Stimulated activated naive B cell treated with anti-CD40 and anti-IgM and Interleukin-4, amounts not matched to agents 10 μg/mL and 1 μg/mL and 100 μg/mL, for 72 hours (primary cell): ENCODE measurements at places on chromosomes 12 and 14.

- no peak overlapping the region for H3K4me3 ChIP-seq
- no peaks in the 10 kb centered on the region for H3K4me1 ChIP-seq
- H3K27ac ChIP-seq: peak overlapping the region; percentile 70
- no peaks in the 10 kb centered on the region for H3K36me3 ChIP-seq
- peak; percentile 36 for DNase-seq
- no peaks in the 10 kb centered on the region for H3K27me3 ChIP-seq
These were observed 6.9 kb upstream of the OR6J1 start for GRCh38 chr14:22650960-22651521.

- H3K27ac ChIP-seq: no peak overlapping the region
- H3K36me3 ChIP-seq: peaks cover 2% of the 10 kb centered on the region
- H3K4me3 ChIP-seq: no peak overlapping the region
- H3K4me1 ChIP-seq: peaks cover 29% of the 10 kb centered on the region
These were observed 12.2 kb downstream of the CLMN start for GRCh38 chr14:95307402-95308041.

DNA sequence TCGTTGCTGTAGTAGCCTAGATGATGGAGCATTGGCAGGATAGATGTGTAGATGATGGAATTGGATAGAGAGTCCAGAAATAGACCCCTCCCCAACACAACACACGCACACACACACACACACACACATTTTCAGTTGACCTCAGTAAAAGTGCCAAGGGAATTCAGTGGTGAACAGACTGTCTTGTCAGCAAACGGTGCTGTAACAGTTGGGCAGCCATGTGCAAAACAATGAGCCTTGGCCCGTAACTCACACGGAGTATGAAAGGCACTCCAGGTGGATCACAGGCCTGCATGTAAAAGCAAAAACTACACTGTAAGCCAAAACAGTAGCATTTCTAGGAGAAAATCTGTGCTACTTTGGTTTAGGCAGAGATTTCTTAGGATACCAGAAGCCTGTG lies 87.8 kb downstream of the DDX51 start:
- peak overlapping the region; percentile 33 for H3K4me3 ChIP-seq
- no peaks in the 10 kb centered on the region for H3K27me3 ChIP-seq
- no peak for DNase-seq

- H3K36me3 ChIP-seq: no peaks in the 10 kb centered on the region
- H3K27ac ChIP-seq: no peak overlapping the region
- H3K4me1 ChIP-seq: peaks cover 33% of the 10 kb centered on the region
- H3K27me3 ChIP-seq: no peaks in the 10 kb centered on the region
- DNase-seq: no peak
These were observed 51.8 kb upstream of the HIF1A start for GRCh38 chr14:61643555-61643954.

DNA sequence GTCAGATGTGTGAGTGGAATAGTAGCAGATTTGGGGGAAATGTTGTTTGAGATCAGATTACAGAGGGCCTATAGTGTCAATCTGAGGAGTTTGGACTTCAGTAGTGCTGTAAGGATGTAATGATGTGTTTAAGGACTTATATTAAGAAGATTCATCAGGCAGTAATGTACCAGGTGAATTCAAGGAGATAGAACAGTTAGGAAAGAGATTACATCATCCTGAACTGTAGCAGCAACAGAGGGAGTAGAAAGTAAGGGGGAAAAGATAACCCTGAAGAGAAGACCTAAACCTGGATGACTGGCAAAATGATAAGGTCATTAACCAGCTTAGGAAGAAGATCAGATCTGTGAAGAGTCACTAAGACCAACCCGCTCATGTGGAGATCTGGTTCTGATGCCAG lies 349.4 kb downstream of the PDZRN4 start:
- DNase-seq: no peak
- no peaks in the 10 kb centered on the region for H3K36me3 ChIP-seq
- no peak overlapping the region for H3K4me3 ChIP-seq
- peaks cover 4% of the 10 kb centered on the region for H3K27me3 ChIP-seq
- no peak overlapping the region for H3K27ac ChIP-seq

GRCh38 chr12:793711-794110 lies 41.3 kb downstream of the WNK1 start:
- no peaks in the 10 kb centered on the region for H3K27me3 ChIP-seq
- no peak overlapping the region for H3K27ac ChIP-seq
- no peak for DNase-seq
- H3K4me1 ChIP-seq: peaks cover 87% of the 10 kb centered on the region
- H3K36me3 ChIP-seq: peaks cover 35% of the 10 kb centered on the region

GRCh38 chr14:71606064-71606463 lies 326.2 kb upstream of the RGS6 start:
- H3K27ac ChIP-seq: peak overlapping the region; percentile 57
- H3K27me3 ChIP-seq: no peaks in the 10 kb centered on the region
- peaks cover 54% of the 10 kb centered on the region for H3K36me3 ChIP-seq
- H3K4me1 ChIP-seq: peaks cover 32% of the 10 kb centered on the region
- DNase-seq: no peak

GRCh38 chr12:114918535-114919233 lies 234.7 kb upstream of the TBX3 start:
- H3K4me1 ChIP-seq: no peaks in the 10 kb centered on the region
- no peak overlapping the region for H3K4me3 ChIP-seq
- no peaks in the 10 kb centered on the region for H3K36me3 ChIP-seq
- H3K27me3 ChIP-seq: no peaks in the 10 kb centered on the region
- DNase-seq: no peak
- no peak overlapping the region for H3K27ac ChIP-seq

DNA sequence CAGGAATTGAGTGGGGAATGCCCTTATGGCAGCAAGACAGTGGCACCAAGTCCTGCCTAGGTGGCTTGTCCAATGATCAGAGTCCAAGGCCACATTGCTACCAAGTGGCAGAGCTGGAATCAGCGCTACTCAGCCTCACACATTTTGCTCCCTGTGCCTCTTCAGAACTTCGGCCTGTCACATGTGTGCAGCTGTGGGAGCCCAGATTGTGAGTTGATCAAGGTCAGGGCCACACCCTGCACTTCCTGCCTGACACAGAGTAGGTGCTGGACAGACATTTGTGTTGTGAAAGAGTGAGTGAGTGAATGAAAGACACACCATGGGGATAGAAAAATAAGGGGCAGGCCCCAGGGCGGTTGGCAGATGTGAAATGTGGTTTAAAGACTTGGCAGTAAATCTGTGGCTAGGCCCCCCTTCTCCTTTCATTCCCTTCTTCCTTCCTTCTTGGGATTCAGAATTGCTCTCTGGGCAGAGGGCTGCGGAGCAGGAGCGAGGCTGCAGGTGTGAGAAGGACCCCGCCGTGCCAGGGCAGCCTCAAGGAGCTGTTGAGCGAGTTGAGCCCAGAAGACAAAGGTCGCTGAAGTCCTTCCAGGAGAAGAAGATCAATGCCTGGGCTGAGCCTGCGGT lies 83.5 kb downstream of the SLC25A47 start:
- no peak overlapping the region for H3K27ac ChIP-seq
- no peaks in the 10 kb centered on the region for H3K27me3 ChIP-seq
- H3K4me3 ChIP-seq: no peak overlapping the region
- peaks cover 20% of the 10 kb centered on the region for H3K4me1 ChIP-seq
- no peak for DNase-seq
